ENCODE measurements at places on chromosomes 5 and 9. TPM values are rescaled to one million over a fixed set of nuclear protein-coding genes. Genes with fewer than 3 reads are reported as not detected.

Gene ARL10
- 43.6 TPM for total RNA-seq

Gene C5orf52
- not detected for total RNA-seq

Gene SLC34A1
- not detected for total RNA-seq

Gene WDR38
- total RNA-seq = 0.27 TPM

Gene LPAR1
- total RNA-seq = 13.4 TPM

Gene ABLIM3
- 43.3 TPM for total RNA-seq

Gene DTWD2
- 10.8 TPM for total RNA-seq

Gene LRRC19
- total RNA-seq = not detected

Gene TRIM14
- total RNA-seq = 2.6 TPM

Gene TOR4A
- 0.91 TPM for total RNA-seq

Gene SLC45A2
- total RNA-seq = 1.2 TPM

Gene FCN2
- total RNA-seq = not detected

Gene RAD50
- 29.8 TPM for total RNA-seq

Gene OMD
- 3.4 TPM for total RNA-seq

Gene WNK2
- total RNA-seq = 47.4 TPM

Gene CDX1
- not detected for total RNA-seq

All from cerebellum (tissue), 4 donors.